ENCODE measurements at places on chromosomes 6 and 20. TPM values are rescaled to one million over a fixed set of nuclear protein-coding genes. Genes with fewer than 3 reads are reported as not detected.

Gene IL20RA
- total RNA-seq: not detected

Gene HLA-DOA
- not detected for total RNA-seq

Gene VSX1
- total RNA-seq: not detected

- no peak for DNase-seq
Observed at GRCh38 chr6:89669002-89669401, 30.5 kb upstream of the LYRM2 start.

DNA sequence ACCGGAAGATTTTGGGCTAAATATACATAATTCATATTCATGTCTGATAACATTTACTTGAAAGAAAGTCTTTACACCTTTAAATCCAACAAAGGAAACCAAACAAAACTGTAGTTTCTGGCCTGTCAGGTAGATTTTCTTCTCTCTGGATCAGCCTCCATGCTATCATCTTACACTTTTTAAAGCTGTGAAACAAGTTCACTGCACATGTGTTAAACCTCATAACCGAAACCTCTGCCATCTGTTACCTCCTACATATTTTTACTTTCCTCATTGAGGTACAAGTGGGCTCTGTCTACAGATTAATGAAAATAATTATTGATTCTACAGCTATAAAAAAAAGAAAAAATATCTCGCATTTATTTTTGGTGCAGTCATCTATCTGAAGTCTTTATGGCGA is 149.9 kb downstream of the RALGAPA2 start:
- no peak for DNase-seq

DNA sequence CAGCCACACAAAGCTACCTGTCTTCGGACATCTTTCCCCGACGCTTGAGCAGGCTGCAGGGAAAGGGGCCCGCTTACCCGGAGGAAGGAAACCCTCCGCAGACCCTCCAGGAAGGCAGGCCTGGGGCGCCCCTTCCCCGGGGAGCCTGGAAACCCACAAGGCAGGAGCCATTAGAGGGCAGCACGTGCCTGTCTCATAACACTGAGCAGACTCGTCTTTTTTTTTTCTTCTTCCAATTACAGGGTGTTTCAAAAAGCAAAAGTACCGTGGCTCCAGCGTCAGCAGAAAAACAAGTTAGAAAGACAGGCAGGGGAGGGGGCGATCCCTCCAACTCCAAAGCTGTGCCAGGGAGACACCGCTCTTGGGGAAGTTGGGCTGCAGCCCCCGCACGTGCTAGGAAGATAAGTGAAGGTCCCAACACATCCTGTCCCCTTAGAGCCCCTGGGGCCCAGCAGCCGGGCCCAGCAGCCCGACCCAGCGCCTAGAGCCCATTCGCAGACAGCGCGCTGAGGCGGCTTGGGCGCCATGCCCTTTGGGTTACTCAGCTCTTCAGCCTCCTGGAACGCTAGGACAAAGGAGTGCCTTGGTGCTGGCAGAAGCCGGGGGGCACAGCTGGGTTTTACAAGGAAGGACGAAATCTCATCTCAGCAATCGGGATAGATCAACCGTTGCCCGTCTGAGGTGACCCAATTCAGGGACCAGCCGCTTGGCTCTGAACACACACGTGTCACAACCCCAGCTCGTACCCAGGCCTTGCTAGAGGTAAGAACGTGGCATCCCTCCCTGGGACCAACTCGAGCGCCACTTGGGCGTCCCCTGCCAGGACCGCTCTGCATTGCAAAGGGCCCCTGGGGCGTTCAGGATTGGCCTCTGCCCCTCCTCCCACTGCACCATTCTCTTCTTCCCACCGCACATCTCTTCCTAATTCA is 136.3 kb downstream of the LY86 start:
- no peak for DNase-seq
